HFFc6 (cell line): ENCODE measurements at places on chromosomes 2 and 18. TPM values are rescaled to one million over a fixed set of nuclear protein-coding genes. Genes with fewer than 3 reads are reported as not detected.

Gene CYP1B1
- 0.03 TPM in 1 of 3 replicates, not detected in the others for total RNA-seq

Gene COL5A2
- 282 to 398 TPM (median 388 TPM) in 3 replicates for total RNA-seq

Gene RTP5
- not detected in 3 replicates for total RNA-seq

Gene C2orf42
- total RNA-seq = 14.0 to 15.3 TPM (median 15.2 TPM) in 3 replicates

Gene DLGAP1
- 0.20 to 1.2 TPM (median 0.24 TPM) in 3 replicates for total RNA-seq

Gene LRP2
- total RNA-seq = not detected in 3 replicates

Gene CDH2
- 174 to 317 TPM (median 317 TPM) in 3 replicates for total RNA-seq

Gene ATP8B1
- 82.6 to 120 TPM (median 105 TPM) in 3 replicates for total RNA-seq

Gene DARS1
- 66.3 to 71.1 TPM (median 67.6 TPM) in 3 replicates for total RNA-seq

Gene DNAJC5G
- total RNA-seq = not detected in 2 replicates

Gene CNTNAP5
- not detected in 3 replicates for total RNA-seq

Gene ZNF804A
- 0.04 to 0.09 TPM (median 0.08 TPM) in 3 replicates for total RNA-seq

Gene AKAIN1
- not detected in 3 replicates for total RNA-seq

Gene HOXD8
- total RNA-seq = 3.4 to 5.1 TPM (median 4.3 TPM) in 3 replicates

Gene YES1
- total RNA-seq = 31.3 to 57.8 TPM (median 34.1 TPM) in 3 replicates

Gene ERFE
- 0.19 to 0.40 TPM in 2 of 3 replicates, not detected in the other for total RNA-seq

- DNase-seq = peak; percentile 48
Measured at GRCh38 chr2:135030826-135031225, 16.4 kb downstream of the MAP3K19 start.

GRCh38 chr2:226869371-226869770, 33.5 kb downstream of the RHBDD1 start:
- DNase-seq = no peak

DNA sequence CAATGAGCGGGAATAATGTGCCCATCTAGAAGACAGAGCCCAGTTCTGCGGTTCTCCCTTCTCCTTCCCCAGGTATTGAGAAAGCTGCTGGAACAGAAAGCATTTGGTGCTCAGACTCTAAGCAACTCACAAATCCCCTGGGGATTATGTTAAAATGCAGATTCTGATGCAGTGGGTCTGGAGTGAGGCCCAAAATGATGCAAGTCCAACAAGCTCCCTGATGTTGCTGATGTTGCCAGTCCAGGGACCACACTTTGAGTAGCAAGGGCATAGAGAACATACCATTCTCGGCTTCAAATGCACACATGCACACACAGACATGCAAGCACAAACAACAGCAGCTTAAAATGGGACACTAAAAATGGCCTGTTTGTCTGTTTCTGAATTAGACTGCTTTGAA, 274.8 kb upstream of the NCKAP5 start:
- no peak for DNase-seq

DNA sequence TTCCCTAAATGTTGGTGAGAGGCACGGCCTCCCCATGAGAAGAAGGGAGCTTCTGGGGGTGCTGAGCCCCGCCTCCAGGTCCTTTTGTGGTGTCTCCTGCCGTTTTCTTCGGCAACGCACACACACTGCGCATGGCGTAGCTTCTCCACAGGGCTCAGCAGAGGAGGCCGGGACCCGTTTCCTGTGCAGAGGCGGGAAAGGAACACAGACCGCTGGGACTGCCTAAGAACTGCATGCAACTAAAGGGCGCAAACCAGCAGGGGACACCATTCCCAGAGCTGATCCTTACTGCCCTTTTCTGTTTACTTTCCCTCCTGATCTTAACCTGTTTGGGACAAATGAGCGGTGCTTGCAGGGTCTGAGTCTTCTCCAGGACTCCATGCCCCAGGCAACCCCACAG, 90.3 kb upstream of the CAPN13 start:
- no peak for DNase-seq

GRCh38 chr2:169397697-169398096, 35.4 kb upstream of the LRP2 start:
- DNase-seq = no peak

GRCh38 chr2:7625392-7626138, 708.4 kb downstream of the RNF144A start:
- no peak for DNase-seq

- DNase-seq = no peak
Measured at GRCh38 chr2:3703236-3703756, at the start of gene DCDC2C. TSS of gene DCDC2C (plus strand) at chr2:3703575. CDS start at chr2:3703752, 177 bp downstream.

DNA sequence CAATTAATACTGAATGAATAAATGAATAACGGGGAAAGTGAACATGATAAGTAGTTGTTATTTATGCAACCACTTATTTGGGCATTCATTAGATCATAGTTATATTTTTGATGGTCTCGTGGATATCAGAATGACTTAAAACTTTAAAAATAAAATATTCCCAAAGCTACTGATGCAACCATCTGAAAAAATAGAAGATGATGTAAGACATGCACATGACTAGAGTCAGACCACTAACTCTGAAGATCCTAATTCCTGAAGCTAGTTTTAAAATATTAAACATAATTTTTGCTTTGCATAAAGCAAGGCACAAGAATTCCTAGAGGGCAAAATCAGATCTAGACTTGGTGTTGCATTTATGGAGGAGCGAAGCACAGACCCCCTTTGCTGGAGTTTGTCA, 616.1 kb downstream of the IRS1 start:
- DNase-seq = no peak

GRCh38 chr2:95074663-95075439, 46.8 kb downstream of the MRPS5 start:
- no peak for DNase-seq

DNA sequence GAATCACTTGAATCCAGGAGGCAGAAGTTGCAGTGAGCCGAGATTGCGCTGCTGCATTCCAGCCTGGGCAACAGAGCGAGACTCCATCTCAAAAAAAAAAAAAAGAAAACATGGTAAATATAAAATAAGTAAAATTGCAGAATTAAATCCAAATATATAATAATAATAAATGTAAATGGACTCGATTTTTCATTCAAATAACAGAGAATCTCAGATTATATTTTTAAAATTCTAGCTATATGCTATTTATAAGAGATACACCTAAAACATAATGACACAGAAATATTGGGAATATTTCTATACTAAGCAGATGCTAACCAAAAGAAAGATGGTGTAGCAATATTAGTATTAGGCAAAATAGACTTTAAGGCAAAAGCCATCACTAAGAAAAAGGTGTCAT, 15.1 kb upstream of the NEURL3 start:
- DNase-seq = no peak

DNA sequence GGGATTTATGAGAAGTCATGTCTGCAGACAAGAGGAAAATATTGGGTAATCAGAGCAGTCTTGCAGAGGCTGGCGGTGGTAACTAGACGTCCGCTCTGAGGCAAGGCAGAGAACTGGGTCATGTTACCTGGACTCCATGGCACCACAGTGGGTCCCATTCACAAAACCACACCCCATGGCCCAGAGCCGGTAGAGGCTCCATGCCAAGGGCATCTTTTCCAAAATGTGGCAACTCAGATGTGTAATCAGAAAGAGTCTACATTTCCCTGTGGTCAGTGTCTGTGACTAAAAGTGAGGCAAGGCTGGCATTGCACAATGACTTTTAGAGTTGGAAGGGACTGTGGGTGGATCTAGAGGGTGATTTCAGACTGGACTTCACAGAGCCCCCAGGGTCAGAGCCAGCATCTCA, 113.1 kb downstream of the MREG start:
- DNase-seq = peak; percentile 43

- DNase-seq = no peak
Measured at GRCh38 chr18:58549814-58550339, 79.0 kb downstream of the ALPK2 start.

DNA sequence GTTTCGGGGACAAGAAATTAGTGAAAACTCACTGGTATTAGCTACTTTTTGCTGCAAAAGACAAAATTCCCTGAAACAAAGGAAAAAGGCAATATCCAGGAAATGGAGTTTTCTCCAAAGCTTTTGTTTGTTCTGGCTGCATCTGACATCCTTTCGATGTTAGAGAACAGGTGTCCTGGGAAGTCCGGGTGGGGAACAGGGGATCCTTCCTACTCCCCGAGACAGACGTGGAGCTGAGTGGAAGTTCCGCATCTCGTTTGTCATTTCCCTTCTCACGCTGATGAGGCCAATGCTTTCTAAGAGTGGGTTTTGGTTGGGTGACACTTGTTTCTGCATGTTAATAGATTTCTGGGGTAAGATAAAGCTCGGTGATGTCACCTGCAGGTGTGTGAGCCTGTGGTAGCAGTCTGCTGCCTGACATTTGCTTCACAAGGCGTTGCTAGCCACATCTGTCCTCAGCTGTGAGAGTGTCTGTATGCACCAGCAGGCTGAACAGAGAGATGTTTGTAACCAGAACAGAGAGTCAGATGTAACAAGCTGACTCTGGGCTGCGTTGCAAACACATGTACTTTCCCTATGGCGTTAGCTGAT, 125.9 kb downstream of the ACOXL start:
- DNase-seq = no peak

DNA sequence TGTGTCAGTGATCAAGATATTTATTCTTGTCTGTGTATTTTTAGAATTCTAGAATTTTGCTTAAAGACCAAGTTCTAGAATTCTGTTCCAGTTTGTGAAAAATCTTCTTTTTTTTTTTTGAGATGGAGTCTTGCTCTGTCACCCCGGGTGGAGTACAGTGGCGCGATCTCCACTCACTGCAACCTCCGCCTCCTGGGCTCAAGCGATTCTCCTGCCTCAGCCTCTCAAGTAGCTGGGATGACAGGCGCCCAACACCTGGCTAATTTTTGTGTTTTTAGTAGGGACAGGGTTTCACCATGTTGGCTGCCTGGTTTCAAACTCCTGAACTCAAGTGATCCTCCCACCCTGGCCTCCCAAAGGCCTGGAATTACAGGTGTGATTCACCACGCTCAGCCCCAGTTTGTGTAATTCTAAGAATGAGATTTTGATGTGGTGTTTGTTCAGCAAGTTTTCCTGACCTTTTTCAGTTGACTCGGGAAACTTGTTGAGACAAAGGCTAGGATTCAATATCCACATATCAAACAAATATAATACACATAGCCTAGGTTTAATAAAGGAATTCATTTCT, 3.6 kb downstream of the EIF5B start:
- no peak for DNase-seq

GRCh38 chr2:220036431-220036830, 409.0 kb downstream of the SLC4A3 start:
- DNase-seq = no peak

GRCh38 chr2:187906021-187906420, 351.8 kb upstream of the TFPI start:
- DNase-seq = no peak

DNA sequence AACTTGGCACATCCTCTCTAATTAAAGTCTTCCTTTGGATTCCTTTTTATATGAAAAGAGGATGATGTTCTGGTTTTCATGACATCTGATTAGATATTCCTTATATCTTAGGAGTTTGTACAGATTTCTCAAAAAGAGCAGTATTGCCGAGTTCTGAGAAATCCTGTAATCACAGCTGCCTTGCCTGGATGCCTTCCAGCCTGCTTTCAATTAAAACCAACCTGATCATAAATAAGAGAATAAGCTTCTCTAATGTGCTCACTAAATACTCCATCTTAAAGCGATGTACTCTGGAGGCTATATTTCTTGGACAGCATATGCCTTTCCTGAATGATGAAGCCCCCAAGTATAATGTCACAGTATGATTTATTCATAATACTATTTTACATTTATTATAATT, 1203.8 kb upstream of the PIK3C3 start:
- DNase-seq = no peak

DNA sequence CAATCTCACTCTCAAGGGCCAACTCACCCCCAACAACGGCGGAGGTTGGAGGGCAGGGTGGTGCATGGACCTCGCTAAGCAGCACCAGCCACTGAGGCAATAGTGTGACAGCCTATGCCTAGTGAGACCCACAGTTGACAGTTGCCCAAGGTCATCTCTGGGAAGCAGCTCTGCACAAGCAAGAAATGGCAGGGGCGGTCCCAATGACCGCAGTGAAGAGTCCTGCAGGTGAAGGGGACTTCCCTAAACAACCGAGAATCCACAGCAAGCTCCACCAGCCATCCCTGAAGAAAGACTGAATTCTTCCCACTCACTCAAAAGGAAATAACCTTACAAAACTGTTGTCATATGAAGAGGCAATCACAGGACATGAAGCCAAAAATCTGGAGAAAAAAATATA, 313.4 kb upstream of the ID2 start:
- no peak for DNase-seq

DNA sequence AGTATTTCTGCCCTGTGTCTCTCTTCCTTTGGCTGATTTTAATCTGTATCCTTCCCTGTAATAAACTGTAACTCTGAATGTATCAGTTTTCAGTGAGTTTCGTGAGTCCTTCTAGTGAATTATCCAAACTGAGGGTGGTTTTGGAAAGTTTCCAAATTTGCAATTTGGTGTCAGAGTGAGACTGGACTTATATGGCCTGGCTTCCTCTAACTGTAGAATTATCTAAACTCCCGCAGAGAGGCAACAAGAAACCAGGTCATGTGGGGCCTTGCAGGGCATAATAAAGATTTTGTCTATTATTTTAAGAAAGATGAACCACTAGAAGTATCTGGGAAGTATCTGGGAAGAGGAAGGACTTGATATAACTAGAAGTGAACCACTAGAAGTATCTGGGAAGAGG, 95.3 kb upstream of the RNF152 start:
- no peak for DNase-seq
